ENCODE measurements at places on chromosomes 2 and 18.

- no peak for DNase-seq
Observed at GRCh38 chr2:186422226-186422625, 63.8 kb upstream of the ZC3H15 start.

- DNase-seq, result no peak
Observed at GRCh38 chr2:60246583-60246982, 306.9 kb downstream of the BCL11A start.

DNA sequence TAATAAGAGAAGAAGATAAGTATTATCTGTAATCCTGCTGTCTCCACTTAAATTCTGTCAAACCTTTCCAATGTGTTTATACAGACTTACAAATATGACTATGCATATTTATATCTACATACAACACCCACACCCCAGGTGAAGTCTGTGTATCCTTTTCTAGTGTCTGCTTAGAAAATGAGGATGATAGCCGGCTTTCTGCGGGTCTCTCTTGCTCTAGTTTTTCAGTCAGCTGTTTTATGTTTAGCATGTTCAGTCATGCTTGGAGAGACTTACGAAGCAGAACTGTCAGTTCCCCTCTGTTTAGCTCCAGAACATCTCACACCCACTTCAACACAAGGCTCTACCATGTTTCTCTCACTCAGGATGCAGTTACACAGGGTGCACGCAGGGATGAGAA lies 137.3 kb upstream of the NFATC1 start:
- DNase-seq, result no peak

GRCh38 chr2:55151733-55152433 lies 80.2 kb downstream of the CLHC1 start:
- no peak for DNase-seq

DNA sequence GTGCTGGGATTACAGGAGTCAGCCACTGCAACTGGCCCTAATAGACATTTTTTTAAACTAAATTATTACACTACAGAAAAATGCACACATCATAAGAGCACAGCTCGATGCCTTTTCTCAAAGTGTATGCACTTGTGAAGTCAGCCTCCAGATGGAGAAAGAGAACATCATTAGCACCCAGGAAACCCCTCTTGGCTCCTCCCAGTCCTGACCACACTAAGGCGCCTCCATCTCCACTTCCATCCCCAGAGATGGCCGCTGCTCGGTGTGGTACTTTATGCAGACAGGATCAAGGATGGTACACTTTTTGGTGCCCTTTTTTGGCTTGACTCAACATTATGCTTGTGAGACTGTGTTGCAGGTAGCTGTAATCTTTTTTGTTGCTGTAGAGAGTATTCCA lies 34.8 kb downstream of the RRM2 start:
- DNase-seq, result no peak

DNA sequence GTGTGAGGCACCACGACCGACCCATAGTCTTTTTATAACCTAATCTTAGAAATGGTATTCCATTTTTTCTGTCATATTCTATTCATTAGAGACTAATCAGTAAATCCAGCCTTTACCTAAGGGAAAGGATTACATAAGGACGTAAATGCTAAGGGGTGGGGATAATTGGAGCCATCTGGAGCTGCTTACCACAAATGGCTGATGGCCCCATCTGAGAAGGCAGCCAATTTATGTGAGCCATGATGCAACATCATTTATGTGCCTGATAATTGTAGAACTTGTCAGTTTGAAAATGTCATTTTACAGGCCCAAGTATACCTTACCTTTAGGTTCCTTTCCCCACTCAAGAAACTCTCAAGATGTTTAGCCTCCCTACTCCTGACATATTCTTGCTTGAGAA lies 44.0 kb downstream of the ARHGEF33 start:
- DNase-seq, result no peak

GRCh38 chr18:23882616-23883276 lies 131.8 kb upstream of the TTC39C start:
- no peak for DNase-seq

DNA sequence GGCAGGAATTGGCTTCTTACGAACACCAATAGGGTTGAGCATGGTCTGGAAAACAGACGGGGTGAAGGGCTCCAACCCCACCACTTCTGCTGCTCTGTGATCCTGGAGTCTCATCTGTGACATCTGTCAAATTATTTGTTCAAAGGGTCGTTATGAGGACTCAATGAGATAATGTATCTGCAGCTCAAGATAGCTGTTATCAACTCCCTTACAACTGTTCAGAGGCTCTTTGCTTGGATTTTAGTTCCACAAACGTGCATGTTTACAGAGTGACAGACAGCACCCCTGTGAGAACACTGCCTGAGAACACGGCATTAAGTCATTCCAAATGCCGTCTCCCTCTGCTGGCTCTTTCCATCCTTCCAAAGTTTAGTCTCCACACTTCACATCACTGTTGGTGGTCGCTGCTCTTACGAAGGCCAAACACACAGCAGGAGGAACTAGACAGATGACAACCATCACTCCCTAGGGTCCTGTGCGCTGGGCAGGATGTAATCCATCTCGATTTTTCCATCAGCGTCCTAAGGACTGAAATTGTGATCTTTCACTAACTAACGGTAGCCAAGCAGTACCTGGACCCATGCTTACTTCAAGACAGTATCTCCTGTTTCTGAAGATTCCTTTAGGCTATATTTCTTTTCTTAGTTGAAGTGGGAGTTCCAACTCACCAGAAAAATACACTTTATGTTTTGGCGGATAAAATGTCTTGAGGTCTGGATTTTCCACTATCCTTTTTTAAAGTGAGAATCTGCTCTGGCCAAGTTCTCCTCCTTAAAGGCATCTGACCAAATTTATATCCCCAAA lies 220.3 kb downstream of the ANAPC1 start:
- no peak for DNase-seq

Measured in NK-92 treated with Interleukin-12 subunit alpha and Interleukin-12 subunit beta, amount 100 ng/mL, for 24 hours (cell line).